ENCODE measurements at places on chromosomes 1 and 21.

DNA sequence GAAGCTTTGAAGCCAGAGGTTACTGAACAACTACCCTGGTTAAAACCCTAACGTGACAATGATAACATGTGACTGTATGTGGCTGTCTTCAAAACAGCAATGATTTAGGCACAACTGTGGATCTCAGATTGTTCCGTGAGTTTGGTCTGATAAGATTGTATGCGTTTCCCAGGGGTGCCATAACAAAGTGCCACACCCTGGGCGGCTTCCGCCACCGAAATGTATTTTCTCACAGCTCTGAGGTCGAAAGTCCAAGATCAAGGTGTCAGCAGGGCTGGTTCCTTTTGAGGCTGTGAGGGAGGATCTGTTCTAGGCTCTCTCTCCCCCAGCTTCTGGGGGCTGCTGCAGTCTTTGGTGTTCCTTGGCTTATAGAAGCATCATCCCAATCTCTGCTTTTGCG, 29.5 kb upstream of the ERG start:
- no peak for DNase-seq
- H3K27ac ChIP-seq = no peak overlapping the region
- no peak overlapping the region for H3K4me3 ChIP-seq
- H3K36me3 ChIP-seq = no peaks in the 10 kb centered on the region
- H3K27me3 ChIP-seq = peaks cover 9% of the 10 kb centered on the region

GRCh38 chr1:117589544-117589943, 16.3 kb upstream of the TENT5C start:
- peaks cover 20% of the 10 kb centered on the region for H3K27me3 ChIP-seq
- no peak overlapping the region for H3K4me3 ChIP-seq
- H3K4me1 ChIP-seq = no peaks in the 10 kb centered on the region
- no peak overlapping the region for H3K27ac ChIP-seq
- H3K36me3 ChIP-seq = no peaks in the 10 kb centered on the region

DNA sequence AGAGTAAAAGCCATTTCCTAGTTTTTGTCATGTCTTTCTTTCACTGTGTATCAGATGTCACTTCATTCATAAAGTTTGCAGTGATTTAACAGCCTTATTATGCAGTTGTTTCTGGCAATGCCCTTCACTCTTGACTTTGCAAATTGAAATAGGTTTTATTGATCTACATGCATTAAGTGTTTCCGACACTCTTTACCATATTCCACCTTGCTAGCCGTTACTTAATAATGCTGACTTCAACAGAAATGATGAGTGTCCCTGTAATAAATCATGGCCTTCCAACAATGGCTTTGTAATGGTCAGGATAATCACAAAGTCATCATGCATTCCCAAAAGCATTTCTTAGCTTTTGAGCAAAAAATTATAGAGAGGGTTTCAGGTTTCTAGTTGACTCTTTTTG, 236.8 kb upstream of the FMN2 start:
- no peaks in the 10 kb centered on the region for H3K27me3 ChIP-seq
- H3K27ac ChIP-seq = no peak overlapping the region
- no peak overlapping the region for H3K4me3 ChIP-seq
- no peaks in the 10 kb centered on the region for H3K36me3 ChIP-seq

GRCh38 chr1:24830680-24831272, 85.5 kb downstream of the CLIC4 start:
- H3K4me1 ChIP-seq = peaks cover 3% of the 10 kb centered on the region
- no peak overlapping the region for H3K27ac ChIP-seq
- H3K4me3 ChIP-seq = no peak overlapping the region
- no peaks in the 10 kb centered on the region for H3K36me3 ChIP-seq
- H3K27me3 ChIP-seq = no peaks in the 10 kb centered on the region

GRCh38 chr1:173097001-173097400, 46.3 kb upstream of the TNFSF18 start:
- no peak overlapping the region for H3K27ac ChIP-seq
- no peaks in the 10 kb centered on the region for H3K36me3 ChIP-seq
- DNase-seq = no peak
- H3K4me3 ChIP-seq = no peak overlapping the region
- H3K27me3 ChIP-seq = peaks cover 2% of the 10 kb centered on the region
- no peaks in the 10 kb centered on the region for H3K4me1 ChIP-seq

GRCh38 chr1:30036666-30037065, 686.7 kb downstream of the MATN1 start:
- no peaks in the 10 kb centered on the region for H3K36me3 ChIP-seq
- no peak overlapping the region for H3K27ac ChIP-seq
- no peaks in the 10 kb centered on the region for H3K27me3 ChIP-seq
- no peak for DNase-seq

DNA sequence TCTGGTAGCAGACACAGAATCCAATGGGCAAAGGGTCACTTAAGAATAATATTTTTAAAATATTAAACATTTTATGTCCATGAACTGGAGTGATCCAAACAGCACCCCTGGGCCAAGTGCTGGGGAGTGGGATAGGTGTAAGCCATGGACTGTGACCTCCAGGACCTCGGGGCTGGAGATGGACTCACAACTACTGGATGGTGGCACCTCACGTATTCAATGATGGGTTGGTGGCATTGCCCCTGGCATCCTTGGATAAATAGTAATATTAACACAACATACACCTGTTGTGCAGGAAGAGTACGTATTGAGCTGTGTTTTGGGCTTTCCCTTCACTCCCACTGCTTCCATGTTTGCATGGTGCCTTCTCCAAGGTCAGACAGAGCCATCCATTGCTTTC, 39.3 kb upstream of the TENT5C start:
- H3K4me1 ChIP-seq = peaks cover 4% of the 10 kb centered on the region
- H3K4me3 ChIP-seq = no peak overlapping the region
- no peak for DNase-seq
- H3K27ac ChIP-seq = no peak overlapping the region
- H3K27me3 ChIP-seq = peaks cover 12% of the 10 kb centered on the region

DNA sequence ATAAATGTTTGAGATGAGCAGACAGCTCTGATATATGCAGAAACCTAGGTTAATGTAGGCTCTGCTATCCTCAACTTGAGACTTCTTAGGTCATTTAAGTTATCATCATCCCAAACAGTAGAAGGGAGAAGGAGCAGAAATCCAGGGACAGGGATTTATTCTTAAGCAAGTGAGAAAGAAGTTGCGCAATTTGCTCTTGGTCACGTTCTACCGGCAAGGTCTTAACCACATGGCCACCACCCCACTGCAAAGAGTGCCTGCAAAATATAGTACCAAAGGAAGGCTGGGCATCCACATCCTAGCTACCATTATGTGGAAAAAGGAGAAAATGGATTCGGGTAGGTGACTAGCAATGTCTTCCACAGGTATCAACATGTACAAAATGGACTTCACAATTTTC, 25.2 kb downstream of the CRNN start:
- H3K4me3 ChIP-seq = no peak overlapping the region
- H3K4me1 ChIP-seq = no peaks in the 10 kb centered on the region
- no peaks in the 10 kb centered on the region for H3K36me3 ChIP-seq
- no peak for DNase-seq
- no peak overlapping the region for H3K27ac ChIP-seq

- H3K27ac ChIP-seq = no peak overlapping the region
- no peak overlapping the region for H3K4me3 ChIP-seq
- H3K27me3 ChIP-seq = no peaks in the 10 kb centered on the region
- H3K36me3 ChIP-seq = peaks cover 39% of the 10 kb centered on the region
Observed at GRCh38 chr21:39258207-39258606, 55.2 kb downstream of the BRWD1 start.
